ENCODE measurements at places on chromosomes 3 and 15. TPM values are rescaled to one million over a fixed set of nuclear protein-coding genes. Genes with fewer than 3 reads are reported as not detected.

Gene BLOC1S6
- 40.7 TPM for total RNA-seq

Gene SCG3
- not detected for total RNA-seq

Gene TMEM87A
- total RNA-seq: 31.3 TPM

Gene SCAANT1
- total RNA-seq: not detected

Gene KIF15
- total RNA-seq: 15.5 TPM

Gene ZCWPW2
- total RNA-seq: 0.74 TPM

Gene CEP19
- 0.89 TPM for total RNA-seq

Gene RTP3
- total RNA-seq: not detected

Gene BCL6
- total RNA-seq: 14.6 TPM

Gene ERC2
- total RNA-seq: 0.30 TPM

All from bronchus fibroblast of lung (primary cell).